Caco-2 (cell line): ENCODE measurements at places on chromosomes 12 and 14.

DNA sequence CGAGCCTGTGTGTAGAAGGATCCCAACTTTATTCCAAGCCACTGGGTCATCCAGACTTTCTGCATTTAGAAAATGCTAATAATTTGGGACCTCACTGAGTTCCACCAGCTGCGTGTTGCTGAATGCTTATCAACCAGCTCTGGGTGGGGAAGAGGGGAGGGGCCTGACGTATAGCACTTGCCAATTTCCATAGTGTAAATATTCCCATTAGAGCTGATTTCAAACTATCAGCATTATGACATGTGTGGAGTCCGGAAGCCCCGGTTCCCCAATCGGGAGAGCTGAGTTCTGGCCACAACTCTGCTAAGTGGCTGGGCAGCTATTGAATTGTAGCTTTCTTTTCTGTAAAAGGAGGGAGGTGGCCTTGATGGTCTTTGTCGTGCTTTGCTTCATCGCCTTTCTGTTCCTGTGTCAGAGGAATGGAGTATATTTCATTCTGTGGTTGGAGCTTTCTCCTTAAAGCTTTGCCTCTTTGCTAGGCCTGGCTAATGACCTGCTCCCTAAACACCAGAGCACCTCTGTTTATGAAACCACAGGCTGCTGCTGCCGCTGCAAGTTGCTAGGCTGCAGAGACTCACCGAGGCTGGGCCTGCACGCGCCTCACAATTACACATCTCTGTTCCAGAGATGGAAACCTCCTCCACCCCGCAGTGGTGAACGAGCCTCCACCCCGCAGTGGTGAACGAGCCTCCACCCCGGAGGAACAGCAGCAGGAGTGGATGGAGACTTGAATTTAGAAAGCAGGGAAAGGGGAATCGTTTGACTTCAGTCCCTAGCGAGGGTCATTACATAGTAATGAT lies 7.7 kb upstream of the BCL7A start:
- no peak for DNase-seq

- DNase-seq: no peak
These were observed 4.1 kb downstream of the SDR39U1 start for GRCh38 chr14:24438223-24439097.

- no peak for DNase-seq
These were observed 8.1 kb downstream of the BCL7A start for GRCh38 chr12:122029620-122030423.

GRCh38 chr14:34439090-34439489 lies 22.9 kb downstream of the SPTSSA start:
- DNase-seq: no peak

GRCh38 chr12:111691262-111691661 lies 5.4 kb downstream of the ACAD10 start:
- no peak for DNase-seq

DNA sequence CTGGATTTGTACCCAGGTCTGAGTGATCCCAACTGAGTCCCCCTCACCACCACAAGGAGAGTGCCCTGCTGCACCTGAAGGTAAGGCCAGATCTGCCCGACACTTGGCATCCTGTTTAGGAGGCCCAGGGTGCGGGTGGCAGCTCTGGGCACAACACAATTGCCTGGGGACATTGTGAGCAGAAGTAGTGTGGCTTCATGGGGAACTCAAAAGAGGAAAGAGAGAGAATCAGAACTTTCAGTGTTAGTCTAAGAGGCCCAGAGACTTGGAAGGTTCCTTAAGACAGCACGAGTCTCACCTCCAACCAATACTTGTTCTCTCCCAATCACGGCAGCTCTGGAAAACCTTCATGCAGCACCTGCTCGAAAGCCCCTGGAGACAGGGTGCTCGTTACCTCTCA lies 6.6 kb upstream of the SLC8B1 start:
- DNase-seq: no peak

DNA sequence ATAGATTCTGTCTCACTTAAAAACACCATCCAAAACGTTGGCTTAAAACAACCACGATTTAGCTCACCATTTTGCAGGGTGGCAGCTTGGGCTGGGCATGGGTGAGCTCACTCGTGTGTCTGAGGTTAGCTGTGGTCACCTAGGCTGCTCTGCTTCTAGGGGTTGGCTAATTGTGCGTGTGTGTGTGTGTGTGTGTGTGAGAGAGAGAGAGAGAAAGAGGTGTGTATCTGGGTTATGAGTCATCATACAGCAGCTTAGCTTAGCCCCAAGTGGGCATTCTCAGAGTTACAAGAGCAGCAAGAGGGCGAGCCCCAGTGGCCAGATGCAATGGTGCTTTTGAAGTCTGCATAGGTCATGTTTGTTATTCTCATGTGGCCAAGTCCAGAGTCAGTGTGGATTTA lies 6.0 kb downstream of the FBXW8 start:
- DNase-seq: peak; percentile 80

DNA sequence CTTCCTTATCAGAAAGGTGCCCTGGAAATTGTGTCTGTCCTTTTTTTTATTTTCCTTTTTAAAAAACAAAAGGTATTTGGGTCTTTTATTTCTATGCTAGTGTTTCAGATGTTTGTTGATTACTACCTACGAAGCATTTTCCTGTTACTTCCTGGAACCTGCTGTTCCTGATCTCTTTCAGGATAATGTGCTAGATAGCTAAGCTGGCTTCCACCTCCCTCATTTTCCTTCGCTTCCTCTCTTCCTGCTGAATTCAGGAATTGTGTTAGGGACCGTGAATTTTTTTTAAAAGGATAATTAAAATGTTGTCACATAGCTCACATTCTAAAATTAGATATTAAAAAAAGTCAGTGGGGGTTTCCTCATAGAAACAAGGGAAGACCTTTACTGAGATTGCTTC lies 27.7 kb downstream of the TMTC2 start:
- no peak for DNase-seq

- DNase-seq: no peak
These were observed 185.7 kb downstream of the SOX5 start for GRCh38 chr12:23763724-23764123.

DNA sequence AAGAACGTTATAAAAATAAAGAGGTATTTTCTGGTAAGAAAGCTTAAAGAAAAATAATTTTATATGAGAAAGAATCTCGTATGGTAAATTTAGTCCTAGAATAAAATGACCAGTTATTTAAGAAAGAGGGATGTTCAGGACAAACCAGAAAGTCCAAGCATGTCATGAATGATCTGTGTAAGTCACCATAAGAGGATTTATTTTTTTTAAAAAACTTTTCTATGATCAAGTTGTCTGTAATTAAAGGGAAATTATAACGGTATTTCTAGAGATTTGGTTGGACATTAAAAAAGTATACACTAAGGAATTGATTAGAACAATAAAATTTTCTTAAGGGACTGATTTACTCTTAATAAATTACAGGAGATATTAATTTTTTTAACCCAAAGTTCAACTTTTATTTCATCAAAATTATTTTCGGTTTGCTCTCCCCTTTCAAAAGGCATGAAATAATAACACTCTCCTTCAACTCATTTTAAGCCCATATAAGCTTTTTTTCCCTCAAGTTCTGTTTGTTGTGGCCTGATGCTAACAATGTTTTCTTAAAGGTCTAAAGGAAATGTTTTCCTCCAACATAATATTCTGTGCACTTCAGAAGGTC lies 49.9 kb upstream of the CPSF6 start:
- DNase-seq: no peak

GRCh38 chr14:28754209-28754985 lies 12.2 kb upstream of the FOXG1 start:
- peak; percentile 54 for DNase-seq

- no peak for DNase-seq
These were observed 70.6 kb downstream of the PTHLH start for GRCh38 chr12:27901959-27902358.

DNA sequence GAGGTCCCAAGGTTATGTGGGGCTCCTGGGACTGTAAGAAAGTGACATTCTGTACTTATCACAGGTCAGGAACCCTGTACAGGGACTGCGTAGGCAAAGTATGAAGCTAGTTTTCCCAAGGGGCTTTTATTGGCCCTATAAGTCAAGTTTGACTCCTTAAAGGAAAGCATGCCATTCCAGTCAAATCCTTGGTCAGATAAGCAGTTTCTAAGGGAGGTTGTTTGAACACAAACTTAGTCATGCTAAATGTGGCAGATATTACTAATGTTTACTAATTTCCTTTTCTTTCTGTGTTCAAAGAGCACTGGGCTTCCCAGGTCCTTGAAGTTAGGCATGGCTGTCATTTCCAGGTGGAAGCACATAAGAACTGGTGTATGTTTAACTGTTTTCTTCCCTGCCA lies 472.4 kb downstream of the ATP23 start:
- DNase-seq: peak; percentile 74

DNA sequence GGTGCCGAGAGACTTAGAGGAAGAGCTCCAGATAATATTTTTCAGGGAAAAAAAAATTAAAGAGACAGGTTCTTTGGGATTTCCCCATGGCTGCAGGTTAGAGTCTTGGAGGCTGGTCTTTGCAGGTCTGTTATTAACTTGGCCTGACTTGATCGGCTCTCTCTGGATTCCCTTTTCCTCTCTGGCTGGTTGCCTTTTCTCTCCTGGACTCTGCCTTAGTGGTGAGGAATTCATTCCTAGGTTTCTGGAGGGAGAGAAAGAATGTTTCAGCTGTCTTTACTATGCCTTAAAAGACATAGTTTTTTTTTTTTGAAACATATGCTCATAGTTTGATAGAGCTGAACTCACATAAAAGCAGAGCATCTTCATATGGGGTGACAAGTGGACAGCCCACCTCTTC lies 336.3 kb downstream of the BMP4 start:
- DNase-seq: no peak

DNA sequence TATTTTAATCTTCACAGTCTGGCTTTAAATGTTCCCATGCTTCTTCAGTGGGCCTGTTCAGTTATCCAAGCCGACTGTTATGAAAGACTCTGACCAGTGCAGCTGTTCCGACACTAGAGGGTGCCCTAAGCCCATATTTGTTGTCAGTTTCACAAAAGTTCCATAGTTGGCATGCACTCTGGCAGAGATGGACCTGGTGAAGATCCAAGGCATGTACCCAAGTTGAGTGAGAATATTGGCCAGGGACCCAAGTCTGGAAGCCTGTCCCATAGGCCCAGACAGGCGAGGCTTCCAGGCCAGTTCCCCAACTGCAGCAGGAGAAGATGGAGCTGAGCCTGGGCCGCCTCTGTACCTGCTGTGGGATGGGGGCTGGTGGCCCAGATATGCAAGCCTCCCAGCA lies 27.4 kb upstream of the GUCY2C start:
- DNase-seq: peak; percentile 66

DNA sequence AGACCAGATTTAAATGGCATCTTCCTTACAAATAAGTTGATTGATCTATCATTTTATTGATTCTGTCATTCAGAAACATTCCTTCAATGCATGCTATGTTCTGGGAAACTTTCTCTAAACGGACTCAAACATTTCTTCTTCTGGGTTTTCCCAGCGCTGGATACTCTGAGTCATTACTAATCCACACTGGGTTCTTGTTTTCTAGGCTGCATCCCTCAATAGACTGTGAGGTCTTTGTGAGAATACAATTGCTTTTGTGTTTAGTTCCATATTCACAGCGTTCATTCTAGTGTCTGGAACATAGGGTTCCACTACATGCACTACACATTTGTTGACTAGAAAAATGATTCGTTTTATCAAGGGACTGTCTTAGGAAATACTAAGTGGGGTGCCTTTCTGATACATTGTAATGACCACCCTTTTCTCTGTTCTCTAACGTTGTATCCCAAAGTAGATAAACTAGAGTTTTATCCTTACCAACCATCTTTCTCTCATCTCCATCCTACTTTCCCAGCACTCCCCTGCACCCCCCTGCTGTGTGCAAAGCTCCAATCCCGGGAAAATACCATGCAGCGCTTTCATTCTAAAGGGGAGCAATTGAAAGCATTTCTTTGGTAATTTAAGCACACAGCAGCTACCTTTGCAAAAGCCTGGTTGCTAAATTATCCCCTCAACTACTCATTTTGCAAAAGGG lies 878.7 kb downstream of the DIO2 start:
- DNase-seq: no peak

DNA sequence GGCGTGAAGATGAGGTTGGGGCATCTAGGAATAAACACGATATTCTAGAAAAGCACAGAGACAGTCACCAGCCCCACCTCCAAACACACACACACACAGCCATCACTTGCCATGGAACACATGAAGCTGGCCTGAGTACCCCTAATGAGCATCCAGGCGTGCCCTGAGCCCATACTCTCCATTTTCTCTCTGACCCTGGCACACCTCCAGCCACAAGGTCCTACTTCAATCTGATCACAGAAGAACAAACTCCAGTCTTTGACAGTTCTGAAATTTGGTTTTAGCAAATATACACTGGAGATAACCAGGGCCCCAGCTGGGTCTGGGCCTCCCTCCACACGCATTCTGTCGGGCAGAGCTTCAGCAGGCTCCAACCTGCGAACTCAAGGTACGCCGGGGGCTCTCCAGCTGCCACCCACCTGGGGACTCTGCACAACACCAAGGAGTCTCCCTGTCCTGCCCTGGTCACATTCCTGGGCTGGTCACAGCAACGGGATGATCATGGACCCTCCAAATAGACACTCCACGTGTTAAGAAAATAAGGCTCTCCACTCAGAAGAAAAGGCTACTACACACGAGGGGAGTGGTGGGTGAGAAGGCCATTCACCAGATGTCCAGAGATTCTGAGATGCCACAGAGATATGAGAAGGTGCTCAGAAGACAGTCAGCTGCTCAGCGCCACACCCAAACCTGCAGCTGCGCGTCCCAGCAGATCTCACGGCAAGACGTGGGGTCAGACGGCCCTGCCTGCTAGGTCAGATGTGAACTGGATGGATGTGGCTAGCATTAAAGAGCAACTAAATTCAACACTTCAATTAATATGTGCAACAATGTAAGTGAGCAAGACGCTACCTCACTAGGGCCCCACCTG lies 57.0 kb upstream of the PNMA1 start:
- no peak for DNase-seq

- no peak for DNase-seq
These were observed 43.2 kb downstream of the ERC1 start for GRCh38 chr12:1034243-1034642.

DNA sequence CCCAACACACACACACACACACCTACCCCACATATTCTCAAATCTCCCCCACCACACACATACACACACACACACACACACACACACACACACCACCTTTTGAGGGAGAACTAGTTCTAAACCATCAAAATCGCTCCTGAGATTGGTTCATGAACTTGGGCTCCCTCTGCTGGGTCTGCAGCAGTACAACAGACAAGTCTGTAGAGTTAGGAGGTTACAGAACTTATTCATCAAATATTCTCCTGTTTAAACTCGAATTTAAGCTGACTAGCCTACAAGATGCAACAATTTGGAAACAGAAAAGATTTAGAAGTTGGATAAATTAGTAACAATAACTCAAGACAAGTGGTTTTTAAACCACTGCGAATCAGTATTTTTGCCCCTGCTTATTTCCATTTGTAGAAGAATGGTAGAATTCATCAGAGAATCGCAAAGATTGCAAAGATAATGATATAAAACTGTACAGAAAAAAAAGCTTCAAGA lies 136.4 kb upstream of the USP15 start:
- peak; percentile 51 for DNase-seq

GRCh38 chr14:94029265-94029664 lies 3.1 kb downstream of the OTUB2 start:
- no peak for DNase-seq

DNA sequence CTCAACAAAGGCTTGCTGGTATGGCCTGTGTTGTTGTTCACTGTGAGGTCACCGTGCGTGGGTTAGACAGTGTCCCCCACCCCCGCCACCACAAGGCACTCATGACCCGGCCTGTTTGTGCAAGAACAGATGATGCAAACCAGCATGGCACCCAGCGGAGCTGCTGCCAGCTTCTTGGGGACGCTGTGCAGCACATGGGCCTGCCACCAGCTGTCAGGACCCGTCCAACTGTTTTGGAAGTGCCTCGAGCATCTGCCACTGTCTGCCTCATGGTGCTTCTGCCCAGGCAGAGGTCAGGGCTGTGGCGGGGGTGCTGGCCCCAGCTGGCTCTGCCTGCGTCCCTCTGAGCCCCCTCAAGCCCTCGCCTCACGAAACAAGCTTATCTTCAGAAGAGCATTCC lies 1.5 kb downstream of the ASB2 start:
- no peak for DNase-seq
